CD4-positive, alpha-beta T cell treated with Interferon alpha-2 for 1 hour (primary cell): ENCODE measurements at places on chromosomes 2 and 18.

DNA sequence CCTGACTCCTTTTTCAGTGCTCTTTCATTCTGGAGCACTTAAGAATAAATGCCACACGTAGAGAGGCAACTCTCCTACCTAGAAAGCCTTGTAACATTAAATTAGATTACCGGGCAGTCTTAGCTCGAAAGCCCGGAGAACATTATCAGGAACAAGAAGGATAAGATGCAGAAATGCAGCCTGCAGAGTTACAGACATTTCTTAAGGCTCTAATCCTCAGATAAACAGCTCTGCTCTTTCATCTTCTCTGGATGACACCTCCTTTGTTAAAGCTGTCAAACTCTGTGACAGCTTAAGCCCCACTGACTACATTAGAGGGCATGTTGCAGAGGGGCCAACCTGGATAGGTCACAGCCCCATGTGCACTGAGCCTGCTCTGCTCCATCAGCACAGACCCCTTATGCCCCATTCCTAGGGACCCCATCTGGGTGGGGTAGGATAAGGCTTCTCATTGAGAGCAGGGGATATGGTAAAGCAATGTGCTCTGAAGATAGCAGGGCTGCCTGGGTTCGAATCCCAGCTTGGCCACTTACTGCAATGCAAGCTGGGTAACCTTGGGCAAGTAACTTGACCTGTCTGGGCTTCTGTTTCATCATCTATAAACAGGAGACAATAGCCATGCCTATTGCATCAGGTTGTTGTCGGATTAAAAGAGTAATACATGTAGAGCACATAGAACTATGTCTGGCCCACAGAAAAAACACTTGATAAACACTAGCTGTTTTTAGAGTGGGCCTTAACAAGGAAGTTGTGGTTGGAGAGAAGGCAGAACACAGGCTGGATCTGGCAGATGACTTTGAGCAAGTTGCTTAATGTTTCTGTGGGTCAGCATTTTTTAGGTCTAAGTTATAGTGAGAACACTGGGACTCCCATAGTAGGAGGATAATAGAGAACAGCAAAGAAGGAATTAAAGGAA lies 111.4 kb downstream of the THNSL2 start:
- DNase-seq: no peak

- no peak for DNase-seq
Observed at GRCh38 chr18:12863687-12864216, 20.3 kb downstream of the PTPN2 start.

DNA sequence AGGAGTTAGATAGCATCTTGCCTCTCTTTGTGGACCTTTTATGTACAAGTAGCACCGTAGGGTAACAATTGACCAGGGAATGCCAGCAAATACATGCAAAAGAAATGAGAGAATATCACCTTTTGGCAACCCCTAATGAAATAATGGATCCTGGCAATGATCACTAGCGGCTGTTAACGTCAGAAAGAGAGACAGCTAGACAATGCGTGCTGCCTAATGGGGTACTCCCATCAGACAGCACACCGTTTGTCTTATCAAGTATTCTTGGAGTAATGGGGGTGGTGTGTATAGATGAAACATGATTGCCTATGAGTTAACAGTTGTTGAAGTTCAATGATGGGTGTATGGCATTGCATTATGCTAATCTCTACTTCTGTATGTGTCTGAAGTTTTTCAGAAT lies 1.6 kb downstream of the ELAC1 start:
- no peak for DNase-seq

DNA sequence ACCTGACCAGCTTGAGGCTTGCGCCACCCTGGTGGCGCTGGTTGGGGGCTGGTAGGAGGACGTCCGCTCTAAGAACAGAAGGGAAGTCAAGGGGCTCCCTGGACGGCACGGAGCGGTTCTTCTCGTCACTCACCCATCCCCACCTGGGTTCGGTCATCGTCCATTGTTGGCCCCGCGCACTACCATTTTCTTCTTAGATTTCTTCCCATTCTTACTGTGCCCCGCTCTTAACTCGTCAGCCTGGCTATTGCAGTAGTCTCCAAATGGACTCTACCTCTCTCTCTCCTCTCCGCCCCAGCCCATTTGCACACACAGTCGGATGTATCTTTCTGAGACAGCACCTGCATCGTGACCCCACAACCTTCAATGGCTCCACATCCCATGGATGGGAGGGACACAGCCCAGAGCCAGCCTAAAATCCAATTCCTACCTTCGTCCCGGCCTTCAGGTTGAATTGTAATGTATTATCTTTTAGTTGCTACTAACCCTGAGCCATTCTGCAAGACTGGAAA lies 814 bp upstream of the RAB1A start:
- DNase-seq: no peak

DNA sequence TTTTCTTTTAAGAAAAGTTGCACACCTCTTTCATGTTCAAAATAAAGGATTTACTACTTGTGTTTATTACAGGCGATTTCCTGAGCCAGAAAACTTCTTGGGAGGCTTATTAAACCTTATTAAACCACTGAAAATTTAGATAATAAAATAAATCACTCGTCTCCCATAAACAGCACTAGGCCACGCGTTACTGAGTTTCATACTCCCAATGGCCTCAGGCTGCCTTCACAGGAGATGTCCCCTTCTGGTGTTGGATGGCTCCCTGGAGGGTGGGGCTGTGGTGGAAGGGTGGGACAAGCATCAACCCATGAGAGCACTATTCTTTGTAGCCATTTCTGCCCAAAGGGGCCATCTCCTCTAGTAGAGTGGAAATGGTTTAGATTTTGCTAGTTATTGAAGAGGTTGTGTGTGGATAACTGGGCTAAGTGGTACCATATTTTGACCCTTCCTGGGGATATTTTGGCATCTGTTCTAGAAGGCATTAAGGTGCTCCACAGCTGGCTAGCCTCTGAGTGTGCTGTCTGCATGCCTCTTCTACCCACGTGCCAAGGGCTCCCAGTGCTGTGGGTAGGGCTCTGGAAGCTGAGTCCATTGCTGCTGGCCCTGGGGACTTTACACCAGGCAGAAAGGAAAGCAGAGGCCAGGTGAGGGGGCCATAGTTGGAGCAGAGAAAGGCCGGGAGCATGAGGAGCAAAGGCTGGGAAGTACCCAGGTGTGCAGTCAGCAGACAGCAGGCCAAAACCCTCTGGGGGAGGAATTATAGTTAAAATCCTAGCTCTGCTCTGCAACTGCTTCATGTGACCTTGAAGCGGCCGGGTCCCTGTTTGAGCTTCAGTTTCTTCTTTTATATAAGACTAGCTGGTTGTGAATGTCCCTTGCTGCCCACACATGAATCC lies 121.7 kb upstream of the SMAD2 start:
- DNase-seq: no peak
